ENCODE measurements at places on chromosomes 5 and 9.

DNA sequence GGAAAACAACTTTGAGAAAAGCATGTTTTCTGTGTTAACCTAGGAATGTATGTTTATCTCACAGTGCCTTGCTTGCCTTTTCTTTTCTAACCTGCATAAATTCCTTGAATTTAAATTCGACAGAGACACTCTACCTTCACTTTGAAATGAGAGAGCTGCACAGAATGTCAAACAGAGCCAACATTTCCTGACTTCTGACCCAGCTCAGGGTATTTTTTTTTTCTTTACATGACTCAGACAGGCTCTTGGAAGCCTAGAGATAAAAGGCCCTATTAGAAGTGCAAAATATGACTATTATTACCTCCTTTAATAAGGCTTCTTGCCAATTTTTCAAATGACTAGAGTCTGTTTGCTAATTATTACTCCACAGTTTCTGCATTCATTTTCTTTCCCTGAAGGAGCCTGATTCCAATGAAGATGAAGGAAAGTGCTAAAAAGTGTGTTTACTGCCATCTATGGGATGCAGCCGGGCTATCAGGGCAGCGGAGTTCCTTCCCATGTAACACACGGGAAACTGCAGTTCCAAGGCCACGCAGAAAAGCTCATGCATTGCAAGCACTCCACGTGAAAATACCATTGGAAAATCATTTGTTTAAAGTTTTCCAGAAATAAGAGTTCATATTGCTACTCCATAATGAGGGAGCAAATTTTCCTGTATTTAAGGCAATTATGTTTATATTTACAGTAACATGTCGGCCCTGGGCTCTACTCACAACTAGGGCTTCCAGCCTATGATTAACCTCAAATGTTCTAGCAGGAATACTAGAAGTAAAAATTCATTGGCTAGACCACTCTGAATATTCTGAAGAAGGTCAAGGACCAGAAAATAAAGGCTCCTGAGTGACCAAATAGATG lies 485.6 kb downstream of the ZSWIM6 start:
- DNase-seq = no peak

DNA sequence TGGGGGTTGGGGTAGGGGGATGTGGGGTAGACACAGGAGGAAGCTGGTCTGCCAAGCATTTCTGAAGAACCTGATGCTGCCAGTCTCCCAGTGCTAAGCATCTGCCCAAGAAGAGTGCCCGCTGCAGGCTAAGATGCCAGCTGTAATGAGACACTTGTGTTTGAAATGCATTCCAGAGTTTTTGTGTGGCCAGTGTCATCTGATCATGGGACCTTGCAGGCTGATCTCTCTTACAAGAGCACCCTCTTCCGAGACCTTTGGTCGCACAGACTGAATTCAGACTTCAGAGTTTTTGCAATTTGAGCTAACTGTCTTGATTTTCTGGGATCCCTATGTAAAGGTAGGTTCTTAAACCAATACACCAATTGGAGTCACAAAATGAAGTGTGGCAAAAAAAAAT lies 58.1 kb downstream of the DENND1A start:
- DNase-seq = no peak

DNA sequence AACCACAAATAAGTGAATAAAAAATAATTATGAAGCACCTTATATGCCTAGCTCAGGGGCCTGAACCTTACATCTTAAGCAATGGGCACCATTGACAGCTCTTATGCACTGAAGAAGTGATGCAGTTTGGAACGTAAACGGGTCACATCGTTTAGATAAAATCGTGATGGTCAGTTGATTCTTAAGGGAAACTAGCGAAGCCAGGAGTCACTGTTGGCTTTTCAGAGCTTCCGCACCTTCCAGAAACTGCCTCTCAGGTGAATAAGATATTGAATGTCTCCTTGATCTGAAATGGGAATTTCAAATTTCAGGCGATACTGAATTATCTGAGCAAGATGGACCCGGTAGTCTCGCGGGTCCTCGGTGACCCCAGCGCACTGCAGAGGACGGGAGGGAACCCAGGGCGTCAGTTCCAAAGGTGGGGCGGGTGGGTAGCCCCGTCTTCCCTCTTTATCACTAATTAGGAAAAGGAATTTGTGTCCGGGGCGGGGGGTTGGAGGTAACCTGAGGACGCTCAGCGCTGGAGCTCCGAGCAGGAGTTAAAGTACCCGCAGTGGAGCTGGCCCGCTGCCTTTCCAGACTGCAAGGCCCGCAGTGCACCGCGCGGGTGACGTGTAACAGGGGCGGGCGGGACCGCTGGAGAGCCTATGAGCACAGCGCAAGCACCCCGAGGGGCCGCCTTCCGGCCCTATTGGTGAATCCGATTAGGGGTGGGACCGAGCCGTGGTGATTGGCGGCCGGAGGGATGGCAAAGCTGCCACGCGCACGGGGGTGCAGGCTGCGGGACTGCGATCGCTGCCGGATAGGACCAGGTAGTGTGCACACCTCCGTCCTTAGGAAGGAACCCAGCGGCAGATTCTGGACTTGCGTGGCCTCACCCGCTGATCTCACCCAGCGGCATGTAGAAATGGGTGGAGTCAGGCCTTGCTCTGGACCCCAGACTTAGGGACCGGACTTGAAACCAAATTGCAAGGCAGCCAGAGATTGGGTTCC lies 19.7 kb upstream of the GARNL3 start:
- DNase-seq = peak; percentile 93

GRCh38 chr5:163807781-163808180 lies 302.4 kb downstream of the MAT2B start:
- no peak for DNase-seq
